ENCODE measurements at places on chromosomes 2 and 18.

- DNase-seq: no peak
Observed at GRCh38 chr2:22756276-22757043, 628.5 kb upstream of the KLHL29 start.

- no peak for DNase-seq
Observed at GRCh38 chr2:155815275-155815674, 517.2 kb downstream of the NR4A2 start.

- no peak for DNase-seq
Observed at GRCh38 chr2:31038385-31038784, 99.9 kb downstream of the GALNT14 start.

DNA sequence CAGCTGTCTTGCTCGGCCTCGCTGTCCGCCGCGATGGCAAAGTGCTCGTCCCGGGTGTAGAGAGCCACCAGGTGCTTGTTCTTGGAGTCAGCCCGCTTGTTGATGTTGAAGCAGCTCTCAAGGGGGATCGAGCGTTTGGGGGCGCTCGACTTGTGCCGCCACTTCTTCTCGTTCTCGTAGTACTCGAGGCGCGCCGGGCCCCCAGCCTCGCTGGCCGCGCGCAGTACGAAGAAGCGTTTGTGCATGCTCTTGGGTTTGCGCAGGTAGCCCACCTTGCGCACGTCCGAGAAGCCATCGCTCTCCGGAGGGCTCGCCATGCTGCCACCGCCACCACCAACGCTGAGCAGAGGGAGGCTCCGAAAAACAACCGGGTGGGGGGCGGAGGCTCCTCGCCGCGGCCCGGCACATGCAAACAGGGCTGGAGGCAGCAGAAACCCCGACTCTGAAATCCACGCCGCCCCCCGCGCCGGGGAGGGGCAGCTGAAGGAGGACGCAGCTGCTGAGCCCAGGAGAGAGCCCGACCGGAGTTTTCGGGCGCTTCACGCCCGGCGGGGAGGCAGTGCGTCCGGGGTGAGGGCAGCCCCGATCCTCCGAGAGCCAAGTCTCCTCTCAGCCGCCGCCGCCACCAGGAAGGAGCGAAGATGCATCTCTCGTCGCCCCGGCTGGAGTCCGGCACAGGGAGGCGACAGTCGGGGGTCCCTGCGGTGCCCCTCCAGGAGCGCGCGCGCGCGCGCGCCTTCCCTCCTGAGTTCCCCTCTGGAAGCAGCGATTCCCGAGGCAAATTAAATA, 1.0 kb downstream of the IRS1 start:
- DNase-seq: no peak

DNA sequence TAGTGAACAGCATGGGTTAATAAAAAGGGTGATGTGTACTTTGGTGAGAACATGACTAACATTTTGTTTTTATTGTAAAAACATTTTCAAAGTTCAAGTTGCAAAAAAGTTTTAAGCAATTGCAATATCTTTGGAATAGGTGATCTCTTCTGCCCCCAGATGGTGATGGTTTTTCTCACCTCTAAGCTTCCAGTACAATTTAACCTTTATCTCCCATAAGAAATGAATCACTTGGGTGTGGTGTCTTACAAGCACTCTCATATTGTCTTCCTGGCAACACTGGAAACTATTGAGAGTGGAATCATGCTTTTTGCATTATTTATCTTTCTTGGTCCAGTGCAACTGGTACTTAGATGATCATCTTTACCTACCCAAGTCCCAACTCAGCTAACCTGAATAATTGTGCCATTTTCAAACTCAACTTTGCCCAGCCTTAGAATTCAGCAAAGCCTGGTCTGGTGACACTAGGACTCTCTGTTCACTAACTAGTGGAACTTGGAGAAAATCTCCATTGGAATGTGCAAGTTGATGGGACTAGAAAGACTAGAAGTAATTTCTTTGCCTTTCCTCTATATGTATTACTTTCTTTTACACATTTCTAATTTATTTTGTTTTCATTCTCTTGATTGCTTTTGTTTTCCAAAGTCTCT, 964.7 kb upstream of the ZEB2 start:
- no peak for DNase-seq

DNA sequence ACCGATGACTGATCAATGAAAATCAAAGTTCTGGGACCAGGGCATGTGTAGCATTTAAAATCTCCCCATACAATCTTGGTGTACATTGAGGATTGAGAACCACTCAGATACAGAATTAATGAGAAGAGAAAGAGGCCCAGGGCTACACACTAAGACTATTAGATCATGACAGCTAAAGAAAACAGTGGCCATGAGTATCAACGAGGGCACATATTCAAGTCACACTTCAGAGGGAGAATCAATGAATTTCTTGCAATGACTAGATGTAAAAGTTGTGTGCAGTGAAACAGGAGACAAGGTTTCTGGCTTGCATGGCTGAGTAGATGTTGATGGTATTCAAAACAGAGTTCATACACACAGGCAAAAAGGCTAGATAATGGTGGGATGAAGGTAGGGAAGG, 29.1 kb downstream of the METTL8 start:
- DNase-seq: peak; percentile 31

DNA sequence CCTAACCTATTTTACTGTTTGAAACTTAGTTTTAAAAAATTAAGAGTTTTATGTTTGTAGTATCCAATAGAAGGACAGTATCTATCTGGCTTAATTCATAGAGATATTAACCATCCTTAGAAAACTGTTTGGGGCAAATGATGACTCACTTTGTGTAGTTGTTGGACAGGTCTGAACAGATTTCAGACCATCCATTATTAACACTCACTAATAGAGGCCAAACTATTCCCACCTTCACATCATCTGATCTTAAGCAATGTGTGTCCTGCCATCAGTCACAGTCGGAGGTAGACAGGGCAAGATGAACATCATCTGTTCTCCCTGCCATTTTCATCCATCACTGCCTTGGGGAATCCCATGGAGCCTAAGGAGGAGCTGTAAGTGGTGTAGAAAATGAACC, 164.6 kb upstream of the DCC start:
- DNase-seq: no peak

- no peak for DNase-seq
Observed at GRCh38 chr2:12177455-12178288, 431.2 kb downstream of the LPIN1 start.

- no peak for DNase-seq
Observed at GRCh38 chr2:81304154-81304830, 999.7 kb upstream of the LRRTM1 start.

GRCh38 chr2:3604207-3604877, 9.4 kb downstream of the COLEC11 start:
- DNase-seq: no peak

- DNase-seq: no peak
Observed at GRCh38 chr2:85734015-85734414, 19.8 kb upstream of the ATOH8 start.

GRCh38 chr2:5467178-5467905, 224.8 kb upstream of the SOX11 start:
- no peak for DNase-seq

GRCh38 chr18:532018-532417, 31.5 kb upstream of the COLEC12 start:
- DNase-seq: no peak

- no peak for DNase-seq
Observed at GRCh38 chr18:27995770-27996502, 181.0 kb downstream of the CDH2 start.

DNA sequence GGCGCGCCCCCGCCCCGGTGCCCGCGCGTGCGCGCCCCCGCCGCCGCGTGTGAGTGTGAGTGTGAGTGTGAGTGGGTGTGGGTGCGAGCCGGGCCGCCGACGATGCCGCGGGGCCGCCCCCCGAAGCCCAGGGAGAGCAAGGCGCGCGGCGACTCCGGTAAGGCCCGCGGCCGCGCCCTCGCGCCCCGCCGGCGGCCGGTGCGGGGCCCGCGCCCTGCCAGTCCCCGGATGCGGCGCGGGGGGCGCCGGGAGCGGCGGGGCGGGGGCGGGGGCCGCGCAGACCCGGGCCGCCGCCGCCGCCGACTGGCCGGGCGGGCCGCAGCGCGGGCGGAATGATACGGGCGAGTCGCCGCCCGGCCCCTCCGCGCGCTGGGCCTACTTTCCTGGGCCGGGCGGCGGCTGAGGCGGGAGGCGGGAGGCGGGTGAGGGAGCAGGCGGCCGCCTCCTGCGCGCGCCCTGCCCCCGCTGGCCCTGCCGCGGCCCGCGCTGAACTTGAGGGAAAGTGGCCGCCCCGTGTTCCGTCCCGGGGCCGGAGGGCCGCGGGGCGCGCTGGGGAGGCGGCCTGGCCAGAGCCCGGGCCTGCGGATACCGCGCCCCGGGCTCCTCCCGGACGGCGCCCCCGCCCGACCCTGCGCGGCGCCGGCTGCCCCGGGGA, at the start of gene ZNF236:
Gene ZNF236 (plus strand): TSS at position 52 of the 655 bp plus-strand sequence. CDS start 51 bp downstream, at position 103.
- peak; percentile 3 for DNase-seq

DNA sequence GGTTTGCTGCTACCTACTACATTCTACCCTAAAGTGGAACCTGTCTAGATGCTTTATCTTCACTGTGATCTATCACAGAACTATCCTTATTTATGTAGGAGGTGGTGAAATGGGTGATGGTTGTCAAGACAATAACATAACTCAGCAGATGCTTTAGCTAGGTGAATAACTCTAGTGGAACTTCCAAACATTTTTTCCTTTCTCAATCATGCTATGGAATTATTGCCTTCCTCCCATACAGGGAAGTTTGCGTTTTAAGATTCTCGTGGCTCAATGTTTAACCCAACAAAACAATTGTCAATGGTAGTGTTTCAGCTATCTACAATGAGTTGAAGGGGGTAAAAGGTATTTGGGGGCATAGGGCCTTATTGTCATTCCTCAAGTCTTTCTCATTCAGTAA, 82.6 kb upstream of the GLI2 start:
- DNase-seq: no peak

DNA sequence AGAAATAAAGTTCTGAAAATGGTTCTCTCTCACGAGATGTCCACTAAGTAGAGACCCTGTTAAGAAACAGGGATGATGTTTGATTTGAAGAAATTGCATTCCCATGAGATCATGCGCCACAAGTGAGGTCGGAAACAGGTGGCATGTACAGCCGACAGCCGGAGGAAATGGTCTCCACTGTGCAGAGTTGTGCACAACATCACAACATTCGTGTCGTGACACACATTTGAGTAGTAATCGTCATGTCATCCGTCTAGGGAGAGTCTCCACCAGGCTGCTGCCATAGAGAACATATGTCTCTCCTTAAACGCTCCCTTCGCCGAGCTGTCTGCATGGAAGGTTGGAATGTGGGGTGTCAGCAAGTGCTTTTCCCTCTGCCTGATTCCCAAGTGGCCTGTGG, 84.7 kb downstream of the ASAP2 start:
- DNase-seq: no peak

GRCh38 chr2:25316101-25316500, 25.6 kb downstream of the DNMT3A start:
- no peak for DNase-seq

GRCh38 chr2:9948721-9949120, 2.8 kb upstream of the GRHL1 start:
- DNase-seq: no peak

- DNase-seq: no peak
Observed at GRCh38 chr2:52895726-52896340, 871.8 kb upstream of the CHAC2 start.

GRCh38 chr2:211877061-211877460, 661.5 kb downstream of the ERBB4 start:
- DNase-seq: no peak

DNA sequence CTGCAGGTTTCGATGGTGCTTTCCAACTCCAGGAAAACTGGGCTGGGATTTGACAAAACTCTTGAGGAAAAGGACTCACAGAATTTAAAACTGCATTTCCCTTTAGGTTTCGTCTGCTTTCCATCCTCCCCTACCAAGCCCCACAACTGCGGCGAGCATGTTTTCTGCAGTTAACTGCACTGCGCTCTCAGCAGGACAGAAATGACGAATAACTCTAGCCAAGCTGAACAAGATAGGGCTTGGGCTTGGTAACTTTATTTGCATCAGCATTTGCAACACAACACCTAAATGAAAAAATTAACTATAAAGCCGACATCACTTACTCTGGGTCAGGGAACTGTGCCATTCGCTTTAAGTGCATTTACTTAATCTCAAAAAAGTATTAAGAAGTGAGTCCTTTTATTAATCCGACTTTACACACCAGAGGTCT, 669 bp upstream of the PIKFYVE start:
- no peak for DNase-seq

DNA sequence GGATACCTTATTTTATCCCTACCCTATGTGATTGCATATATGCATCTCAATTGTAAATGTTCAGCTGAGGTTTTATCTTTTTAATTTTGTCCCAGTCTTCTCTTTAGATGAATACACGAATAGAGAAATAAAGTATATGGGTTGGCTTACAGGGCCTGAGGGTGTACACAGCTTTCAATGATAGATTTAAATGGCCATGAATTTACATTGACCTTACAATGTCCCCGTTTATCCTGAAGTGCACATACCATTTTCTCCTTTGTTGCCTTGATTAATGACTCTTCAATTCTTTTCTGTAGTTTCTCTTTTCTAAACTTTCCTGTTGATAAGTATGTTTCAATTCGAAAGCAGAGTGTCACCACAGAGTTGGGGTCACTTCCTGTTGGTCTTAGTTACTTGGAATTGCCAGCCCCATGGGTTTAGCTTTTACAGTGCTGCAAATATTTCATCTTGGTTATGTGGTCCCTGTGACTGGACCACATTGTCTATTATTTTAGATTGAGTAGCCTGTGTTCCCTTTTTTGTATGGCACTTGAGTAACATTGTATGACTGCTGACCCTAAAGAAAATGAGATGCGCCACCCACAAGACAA, 1616.3 kb upstream of the ACVR2A start:
- no peak for DNase-seq

- DNase-seq: peak; percentile 2
Observed at GRCh38 chr2:52976143-52976949, 791.3 kb upstream of the CHAC2 start.

- DNase-seq: no peak
Observed at GRCh38 chr2:241312082-241312481, 3.4 kb downstream of the HDLBP start.

DNA sequence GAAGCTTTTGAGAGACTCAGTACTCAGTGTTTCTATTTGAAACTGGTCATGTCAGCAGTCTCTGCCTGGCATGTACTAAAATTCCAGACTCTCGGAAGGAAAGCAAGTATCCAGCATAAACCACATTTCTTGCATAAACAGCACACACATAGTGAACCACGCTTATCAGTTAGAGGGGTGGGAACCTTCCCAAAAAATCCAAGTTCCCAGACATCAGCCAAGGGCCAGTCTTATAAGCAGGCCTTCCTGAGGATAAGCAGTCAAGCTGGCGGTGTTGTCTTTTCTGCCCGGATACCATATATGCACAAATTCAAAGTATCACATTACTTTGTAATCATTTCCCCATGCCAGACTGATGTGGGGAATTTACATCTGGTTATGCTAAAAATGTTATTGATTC, 73.6 kb downstream of the ST6GAL2 start:
- DNase-seq: peak; percentile 3

DNA sequence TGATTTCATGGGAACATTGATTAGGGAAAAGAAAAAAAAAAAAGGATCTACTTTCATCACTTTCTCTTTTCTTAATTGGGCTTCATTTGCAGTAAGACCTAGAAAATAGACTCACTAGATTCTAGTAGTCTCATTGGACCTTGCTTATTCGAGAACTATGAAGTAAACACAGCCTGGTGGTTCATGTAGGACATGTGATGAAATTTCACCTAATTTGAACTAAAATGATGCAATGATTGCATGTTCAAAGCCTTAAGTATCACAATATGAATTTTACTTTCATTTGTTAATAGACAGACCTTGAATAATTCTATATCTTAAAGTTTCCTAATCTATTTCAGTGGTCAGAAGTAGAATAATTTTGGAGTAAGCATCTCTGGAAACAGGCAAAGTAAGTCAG, 688.9 kb upstream of the NRXN1 start:
- no peak for DNase-seq

- DNase-seq: no peak
Observed at GRCh38 chr2:159200498-159200897, 86.0 kb downstream of the WDSUB1 start.

Measured in NCI-H526 treated with DMSO at 0.1 percent for 48 hours (cell line).